HEK293T (cell line): ENCODE measurements at places on chromosomes 6 and 20.

DNA sequence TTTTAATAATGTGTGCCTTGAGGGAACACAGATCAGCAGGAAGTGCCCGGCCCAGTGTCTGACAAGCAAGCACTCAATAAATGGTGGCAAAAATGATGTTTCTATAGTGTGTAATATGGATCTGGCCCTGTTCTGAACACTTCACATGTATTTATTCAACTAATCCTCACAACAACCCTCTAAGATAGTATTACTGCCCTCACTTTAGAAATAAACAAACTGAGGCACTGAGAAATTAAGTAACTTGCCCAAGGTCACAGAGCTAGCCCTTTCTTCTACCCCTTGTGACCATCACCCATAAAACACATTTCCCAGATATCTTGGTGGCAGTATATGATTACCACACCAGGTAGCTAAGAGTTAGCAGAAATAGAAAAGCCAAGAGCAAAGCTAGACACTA is 12.8 kb upstream of the MTFR2 start:
- no peak for DNase-seq

- no peak for DNase-seq
Observed at GRCh38 chr20:51528263-51529027, 14.1 kb downstream of the NFATC2 start.

DNA sequence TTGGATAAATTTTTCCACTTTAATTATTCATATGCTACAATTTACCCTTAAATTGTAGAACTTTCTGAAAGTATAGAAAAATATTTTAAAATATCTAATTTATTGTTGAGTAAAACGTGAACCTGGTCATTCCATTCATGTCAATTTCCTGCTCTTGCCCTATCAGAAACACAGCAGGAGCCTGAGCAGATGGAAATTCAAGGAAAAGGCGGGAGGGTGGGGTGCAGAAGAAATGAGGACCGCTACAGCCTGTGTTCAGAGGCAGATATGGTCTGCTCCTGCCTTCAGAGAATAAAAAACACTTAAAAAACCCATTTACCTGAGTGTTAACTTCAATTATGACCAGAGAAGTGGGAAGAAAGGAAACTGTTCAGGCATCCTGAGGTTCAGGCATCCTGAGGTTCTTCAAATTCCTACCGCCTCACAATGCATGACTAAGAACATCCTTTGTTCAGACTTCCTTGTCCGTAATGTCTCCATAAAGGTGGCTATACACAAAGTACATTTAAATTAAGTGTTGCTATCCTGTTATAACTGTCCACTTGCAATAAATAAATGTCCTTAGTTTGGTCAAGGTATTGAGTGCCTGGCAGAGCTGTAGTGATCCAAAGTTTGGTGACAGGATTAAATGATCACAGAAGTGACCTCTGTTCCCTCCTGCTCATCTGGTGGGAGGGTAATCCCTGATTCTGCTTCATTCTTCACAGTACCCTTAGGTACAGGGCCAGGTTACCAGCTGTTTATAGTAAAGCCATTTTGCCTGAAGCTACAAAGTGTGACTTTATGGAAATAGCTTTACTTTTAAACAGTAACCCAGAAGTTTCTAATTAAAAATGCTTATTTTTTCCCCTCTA is 109.1 kb downstream of the MAN1A1 start:
- no peak for DNase-seq

- DNase-seq: no peak
Observed at GRCh38 chr6:130841128-130841728, 14.0 kb downstream of the SMLR1 start.

- DNase-seq: no peak
Observed at GRCh38 chr6:49332781-49333180, 130.3 kb downstream of the MMUT start.

GRCh38 chr20:12773936-12774335 is 234.8 kb upstream of the SPTLC3 start:
- no peak for DNase-seq

- no peak for DNase-seq
Observed at GRCh38 chr20:31751126-31751525, 12.0 kb downstream of the TPX2 start.

- DNase-seq: no peak
Observed at GRCh38 chr6:68636666-68637065, 1.6 kb downstream of the ADGRB3 start.

DNA sequence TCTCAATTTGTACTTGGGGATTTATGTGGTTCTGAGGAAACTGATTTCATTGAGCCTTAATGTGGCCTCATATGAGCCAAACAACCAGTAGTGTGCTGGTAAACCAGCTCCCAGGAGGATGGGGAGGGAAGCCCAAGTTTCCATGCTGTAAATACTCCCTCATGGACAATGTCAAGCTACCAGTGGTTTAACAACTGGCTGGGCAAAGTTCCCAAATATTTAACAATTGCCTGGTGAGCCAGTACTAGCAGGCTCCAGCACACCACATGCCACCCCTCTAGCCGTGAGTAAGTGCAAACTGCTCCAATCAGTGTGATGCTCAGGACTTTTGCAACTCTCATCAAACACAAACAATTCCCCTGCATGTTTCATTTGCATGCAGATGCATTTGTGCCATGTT is 19.2 kb upstream of the CDKN1A start:
- DNase-seq: no peak

GRCh38 chr6:136318676-136319075 is 29.0 kb upstream of the BCLAF1 start:
- no peak for DNase-seq

- DNase-seq: no peak
Observed at GRCh38 chr6:167244991-167245390, 46.1 kb upstream of the UNC93A start.

- DNase-seq: no peak
Observed at GRCh38 chr20:6360766-6361165, 237.9 kb upstream of the FERMT1 start.

- no peak for DNase-seq
Observed at GRCh38 chr6:10719296-10719963, 3.4 kb upstream of the TMEM14C start.

GRCh38 chr6:147549531-147549930 is 41.0 kb downstream of the SAMD5 start:
- DNase-seq: no peak

GRCh38 chr6:21367649-21368154 is 225.8 kb upstream of the SOX4 start:
- no peak for DNase-seq

- no peak for DNase-seq
Observed at GRCh38 chr6:162726947-162727321, 632 bp downstream of the PRKN start.

- no peak for DNase-seq
Observed at GRCh38 chr20:8344106-8344505, 212.0 kb downstream of the PLCB1 start.

- peak; percentile 95 for DNase-seq
Observed at GRCh38 chr20:57390604-57391438, at the start of gene RBM38. Gene RBM38, plus strand, starts transcription at chr20:57391396. Its CDS starts 186 bp downstream, at chr20:57391582.

DNA sequence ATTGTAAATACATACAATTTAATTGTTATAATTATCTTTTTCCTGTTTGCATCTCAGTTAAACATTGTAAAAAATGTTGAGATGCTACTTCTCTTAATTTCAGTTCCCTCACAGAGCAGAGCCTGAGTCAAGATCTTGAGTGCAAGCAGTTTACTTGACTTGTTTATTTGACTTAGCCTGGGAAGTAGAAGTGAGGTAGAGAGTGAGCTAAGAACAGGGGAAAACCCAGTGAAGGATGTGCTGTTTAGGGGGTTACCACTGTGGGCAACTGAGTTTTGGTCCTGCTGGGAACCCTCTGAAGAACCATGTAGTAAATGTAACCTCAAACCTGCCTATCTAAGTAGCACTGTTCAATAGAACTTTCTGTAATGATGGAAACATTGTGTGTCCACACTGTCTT is 495.2 kb upstream of the FLRT3 start:
- DNase-seq: no peak

- no peak for DNase-seq
Observed at GRCh38 chr6:132713352-132714134, at the start of gene VNN1. Gene VNN1, minus strand, starts transcription at chr6:132714055. Its CDS starts 20 bp downstream, at chr6:132714035.

- DNase-seq: no peak
Observed at GRCh38 chr6:133730881-133731280, 158.0 kb upstream of the TCF21 start.

GRCh38 chr6:117601811-117602150 is 530 bp downstream of the GOPC start:
- no peak for DNase-seq

DNA sequence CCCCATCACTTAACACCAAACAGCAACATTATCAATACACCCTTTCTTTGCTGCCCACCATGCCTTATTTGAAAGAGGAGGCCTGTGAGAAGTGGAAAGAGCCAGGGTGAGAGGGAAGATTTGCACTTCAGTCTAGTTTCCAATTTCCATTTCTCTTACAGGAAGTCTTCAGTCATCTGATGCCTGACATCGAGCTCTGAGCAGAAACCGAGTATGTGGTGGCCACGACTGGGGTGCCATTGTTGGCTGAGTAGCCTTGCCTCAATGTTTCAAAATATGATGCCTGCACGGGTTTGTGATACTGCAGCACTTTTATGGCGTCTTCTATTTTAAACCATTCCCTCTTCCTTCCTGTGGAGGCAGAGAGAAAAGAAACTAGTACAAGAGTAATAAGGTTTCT is 39.8 kb upstream of the SMIM29 start:
- DNase-seq: no peak

DNA sequence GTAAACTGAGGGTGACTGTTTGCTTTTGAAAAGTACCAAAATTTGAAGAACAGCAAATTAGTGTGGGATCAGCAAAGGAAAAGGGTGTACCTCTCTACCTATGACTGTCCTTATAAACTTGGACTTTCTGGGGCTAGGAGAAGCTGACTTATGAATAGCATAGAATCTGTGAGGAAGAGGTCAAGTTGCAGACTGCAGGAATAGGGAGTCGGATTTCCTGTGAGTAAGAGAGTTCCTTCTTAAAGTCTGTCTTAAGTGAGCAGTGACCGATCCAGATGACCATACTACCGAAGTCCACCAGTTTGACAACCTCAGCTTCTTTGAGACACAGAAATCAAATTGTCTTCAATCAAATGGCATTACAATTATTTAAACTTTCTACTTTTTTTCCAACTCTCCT is 708.7 kb downstream of the UTRN start:
- no peak for DNase-seq

- DNase-seq: no peak
Observed at GRCh38 chr6:49468042-49468441, 4.9 kb downstream of the CENPQ start.

- peak; percentile 53 for DNase-seq
Observed at GRCh38 chr20:57464642-57465211, 60.2 kb downstream of the CTCFL start.

GRCh38 chr20:32031007-32031958 is 20.8 kb upstream of the HCK start:
- peak; percentile 88 for DNase-seq

DNA sequence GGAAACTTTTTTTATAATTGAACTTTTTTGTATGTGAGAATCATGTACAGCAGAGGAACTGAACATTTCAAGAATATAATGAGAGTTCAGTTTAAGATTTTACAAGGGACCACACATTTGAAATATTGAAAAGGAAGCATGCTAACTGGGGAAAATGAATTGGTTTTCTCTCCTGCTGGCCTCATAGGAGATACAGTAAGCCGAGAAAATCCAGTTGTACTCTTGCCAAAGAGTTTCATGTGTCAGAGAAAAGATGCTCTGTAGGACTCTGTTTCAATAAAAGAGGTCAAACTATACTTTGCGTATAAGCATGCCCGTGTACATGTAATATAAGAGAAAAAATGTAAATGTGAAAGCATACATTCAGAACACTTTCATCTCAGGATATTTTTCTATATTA is 393.5 kb upstream of the NRSN1 start:
- DNase-seq: no peak

DNA sequence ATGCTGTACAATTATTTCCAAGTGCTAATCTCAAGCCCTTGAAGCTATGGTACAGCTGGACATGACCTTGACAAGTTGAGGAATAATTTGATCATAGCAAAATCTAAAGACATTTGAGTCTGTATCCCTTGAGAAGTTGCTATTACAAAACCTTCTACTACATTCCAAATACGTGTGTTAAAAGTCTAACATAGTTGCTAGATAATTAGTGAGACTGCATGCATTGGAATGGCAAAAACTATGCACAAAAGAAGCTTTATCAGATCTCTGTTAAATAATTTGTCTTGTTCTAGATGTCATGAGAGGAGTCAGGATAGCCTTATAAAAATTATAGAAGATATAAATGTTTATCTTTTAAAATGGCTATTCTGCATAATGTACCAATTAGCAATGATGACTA is 127.8 kb downstream of the GJA1 start:
- DNase-seq: no peak

- no peak for DNase-seq
Observed at GRCh38 chr6:885051-885590, 192.2 kb upstream of the EXOC2 start.

- no peak for DNase-seq
Observed at GRCh38 chr6:150544793-150545192, 54.9 kb upstream of the PLEKHG1 start.

DNA sequence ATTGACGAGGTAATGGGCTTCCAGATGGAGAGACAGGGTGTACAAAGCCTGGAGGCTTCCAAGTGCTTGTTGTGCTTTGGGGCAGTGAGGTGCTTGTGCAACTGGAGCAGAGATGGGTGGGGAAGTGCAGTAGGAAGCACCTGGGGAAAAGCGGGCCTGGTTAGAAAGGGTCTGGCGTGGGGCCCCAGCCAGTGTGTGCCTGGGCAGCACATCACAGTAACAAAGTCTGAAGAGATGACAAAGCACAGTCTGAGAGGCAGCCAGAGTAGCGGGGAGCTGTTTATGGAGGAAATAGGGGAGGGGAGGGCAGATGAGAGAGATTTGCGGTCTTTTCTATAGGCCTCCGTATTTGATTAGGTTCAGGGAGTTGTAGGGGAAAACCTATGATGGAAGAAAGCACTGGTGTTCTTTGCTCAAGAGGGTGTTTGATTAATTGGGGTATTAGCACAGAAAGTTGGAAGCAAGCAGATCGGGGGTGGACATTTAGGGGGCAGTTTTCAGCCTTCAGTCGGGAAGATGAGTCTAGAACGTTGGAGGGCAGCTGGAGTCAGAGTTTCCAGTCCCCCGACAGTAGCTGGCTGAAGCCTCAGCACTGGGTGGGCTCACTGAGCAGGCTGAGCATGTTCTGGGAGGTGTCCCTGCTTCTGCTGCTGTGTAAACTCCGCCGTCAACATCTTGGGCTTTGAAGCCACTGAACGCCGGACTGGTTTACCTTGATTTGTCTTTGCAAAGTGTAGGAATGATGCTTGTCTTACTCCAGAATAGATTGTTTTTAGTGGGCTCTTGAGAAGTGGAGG is 15.5 kb upstream of the MROH8 start:
- DNase-seq: no peak

DNA sequence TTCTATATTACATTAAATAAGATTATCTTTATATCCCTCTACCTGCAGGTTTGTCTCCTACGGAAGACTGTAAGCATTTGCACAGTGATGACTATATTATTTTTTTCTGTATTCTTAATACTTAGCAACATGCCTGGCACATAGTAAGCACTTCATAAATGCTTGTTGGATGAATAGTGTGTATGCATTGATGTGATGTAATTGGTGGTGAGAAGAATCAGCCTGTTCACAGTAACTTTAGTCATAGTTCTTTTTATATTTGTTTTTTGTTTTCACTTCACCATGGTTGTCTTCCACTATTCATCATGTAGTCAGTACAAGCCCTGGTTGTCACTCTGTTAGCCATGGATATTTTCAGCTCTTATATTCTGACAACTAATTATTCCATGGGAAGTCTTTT is 184.0 kb upstream of the FLRT3 start:
- no peak for DNase-seq
